ENCODE measurements at places on chromosomes 4 and X. TPM values are rescaled to one million over a fixed set of nuclear protein-coding genes. Genes with fewer than 3 reads are reported as not detected.

DNA sequence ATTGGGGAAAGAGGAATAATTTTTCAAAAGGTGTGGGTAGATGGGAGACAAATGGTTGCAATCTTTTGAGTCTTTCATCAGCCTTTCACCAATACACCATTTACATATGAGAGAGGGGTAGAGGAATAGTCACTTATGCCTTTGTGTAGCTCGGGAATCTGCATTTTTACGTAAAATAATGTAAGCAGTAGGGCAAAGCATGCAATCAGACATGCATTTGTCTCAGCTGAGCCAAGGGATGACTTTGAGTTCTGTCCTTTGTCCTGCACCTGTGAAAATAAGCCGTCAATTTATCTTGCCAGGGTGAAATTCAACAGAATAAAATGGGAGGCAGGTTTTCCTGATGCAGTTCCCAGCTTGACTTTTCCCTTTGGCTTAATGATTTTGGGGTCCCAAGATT, 1473.4 kb upstream of the TENM3 start:
- DNase-seq = no peak

- DNase-seq = no peak
These were observed 7.0 kb downstream of the ENOX2 start for GRCh38 chrX:130896026-130896425.

DNA sequence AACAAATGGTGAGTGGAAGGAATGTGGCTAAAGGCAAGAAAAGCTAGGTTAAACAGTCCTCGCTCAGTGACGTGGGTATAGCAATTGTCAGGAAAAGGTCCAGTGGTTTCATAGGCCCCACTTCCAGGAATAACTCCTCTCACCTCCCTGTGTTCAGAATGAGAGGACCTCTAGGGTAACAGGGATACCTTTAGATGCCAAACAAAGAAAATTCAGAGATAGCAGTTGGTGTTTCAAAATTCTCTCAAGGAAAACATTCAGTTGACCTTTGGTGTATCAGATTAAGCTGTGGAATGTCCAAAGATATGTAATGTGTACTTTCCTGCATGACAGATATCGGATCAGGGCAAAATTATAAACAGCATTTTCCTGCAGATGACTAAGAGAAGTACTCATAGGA, 155.9 kb downstream of the ARHGAP6 start:
- DNase-seq = no peak

The TMPRSS11B gene
- total RNA-seq = not detected

The RADX gene
- total RNA-seq = 1.3 TPM

The SNCA gene
- 15.3 TPM for total RNA-seq
